Stimulated activated CD4-positive, alpha-beta T cell treated with anti-CD3 and anti-CD28 coated beads, TNF-alpha, amount 100 ng/mL, for 4 hours (primary cell): ENCODE measurements at places on chromosomes 16 and 17.

DNA sequence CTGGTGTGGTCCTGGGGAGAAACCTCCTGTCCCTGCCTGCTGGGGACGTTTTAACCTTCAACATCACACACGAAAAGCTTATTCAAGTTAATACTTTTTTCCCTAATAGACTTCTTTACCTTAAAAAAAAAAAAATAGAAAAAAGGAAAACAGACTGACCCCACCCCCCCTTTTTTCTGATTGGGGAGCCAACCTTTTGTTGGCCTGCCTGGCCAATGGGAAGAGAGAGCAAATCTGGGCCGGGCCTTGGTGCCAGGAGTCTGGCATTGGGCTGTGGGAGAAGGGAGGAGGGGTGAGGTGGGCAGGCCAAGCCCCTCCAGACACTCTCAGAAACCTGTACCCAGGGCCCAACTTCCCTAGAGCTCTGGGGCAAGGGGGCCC, 3.0 kb downstream of the CBX8 start:
- DNase-seq: no peak

DNA sequence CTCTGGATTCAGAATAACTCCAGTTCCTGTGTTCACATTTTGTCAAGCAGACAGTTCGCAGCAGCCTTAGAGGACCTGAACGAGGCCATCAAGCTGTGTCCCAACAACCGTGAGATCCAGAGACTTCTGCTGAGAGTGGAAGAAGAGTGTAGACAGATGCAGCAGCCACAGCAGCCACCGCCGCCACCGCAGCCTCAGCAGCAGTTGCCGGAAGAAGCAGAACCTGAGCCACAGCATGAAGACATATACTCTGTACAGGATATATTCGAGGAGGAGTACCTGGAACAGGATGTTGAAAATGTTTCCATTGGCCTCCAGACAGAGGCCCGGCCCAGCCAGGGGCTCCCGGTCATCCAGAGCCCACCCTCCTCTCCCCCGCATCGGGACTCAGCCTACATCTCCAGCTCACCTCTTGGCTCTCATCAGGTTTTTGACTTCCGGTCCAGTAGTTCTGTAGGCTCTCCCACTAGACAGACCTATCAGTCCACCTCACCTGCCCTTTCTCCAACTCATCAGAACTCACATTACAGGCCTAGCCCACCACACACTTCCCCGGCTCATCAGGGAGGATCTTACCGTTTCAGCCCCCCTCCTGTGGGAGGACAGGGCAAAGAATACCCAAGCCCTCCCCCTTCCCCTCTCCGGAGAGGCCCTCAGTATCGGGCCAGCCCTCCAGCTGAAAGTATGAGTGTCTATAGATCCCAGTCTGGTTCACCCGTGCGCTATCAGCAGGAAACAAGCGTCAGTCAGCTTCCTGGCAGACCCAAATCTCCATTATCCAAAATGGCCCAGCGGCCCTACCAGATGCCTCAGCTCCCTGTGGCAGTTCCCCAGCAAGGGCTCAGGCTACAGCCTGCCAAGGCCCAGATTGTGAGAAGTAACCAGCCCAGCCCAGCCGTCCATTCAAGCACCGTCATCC, 25.9 kb downstream of the CYB561 start:
- no peak for DNase-seq

GRCh38 chr16:64586781-64587180, 535.1 kb downstream of the CDH11 start:
- DNase-seq: no peak

- DNase-seq: no peak
Observed at GRCh38 chr17:14198013-14198412, 38.6 kb downstream of the CDRT15 start.

GRCh38 chr17:17028059-17028877, 14.0 kb upstream of the MPRIP start:
- no peak for DNase-seq

DNA sequence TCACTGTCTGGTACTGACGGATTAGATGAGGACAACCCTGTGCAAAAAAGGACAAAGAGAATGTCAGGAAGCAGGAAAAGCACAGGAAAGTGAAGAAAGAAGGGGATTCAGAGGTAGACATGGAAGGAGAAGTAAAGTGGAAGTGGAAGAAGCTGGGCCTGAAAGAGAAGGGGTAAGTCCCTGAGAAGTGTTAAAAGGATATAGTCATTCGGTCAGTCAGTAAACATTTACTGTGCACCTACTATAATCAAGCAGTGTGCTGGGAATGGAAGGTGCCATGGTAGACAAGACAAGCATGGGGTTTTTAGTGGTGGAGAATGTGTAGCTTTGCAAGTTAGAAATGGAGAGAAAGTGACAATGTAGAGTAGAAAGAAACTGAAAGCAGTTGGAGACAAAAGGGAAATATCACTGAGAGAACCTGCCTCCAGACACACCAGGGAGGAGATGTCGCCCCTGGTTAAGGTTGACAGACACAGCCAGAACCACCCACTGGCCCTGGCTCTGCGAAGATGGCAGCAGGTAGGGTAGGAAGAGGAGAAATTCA, 4.4 kb upstream of the SP2 start:
- DNase-seq: no peak

- DNase-seq: no peak
Observed at GRCh38 chr16:56438038-56438437, 12.7 kb upstream of the AMFR start.

- DNase-seq: no peak
Observed at GRCh38 chr17:4887581-4887980, 11.8 kb upstream of the C17orf107 start.

- no peak for DNase-seq
Observed at GRCh38 chr17:43839670-43840108, 6.7 kb upstream of the MPP3 start.

- DNase-seq: no peak
Observed at GRCh38 chr16:23434380-23434779, 18.6 kb downstream of the COG7 start.

- no peak for DNase-seq
Observed at GRCh38 chr17:77434136-77435114, 293.7 kb downstream of the SEC14L1 start.

DNA sequence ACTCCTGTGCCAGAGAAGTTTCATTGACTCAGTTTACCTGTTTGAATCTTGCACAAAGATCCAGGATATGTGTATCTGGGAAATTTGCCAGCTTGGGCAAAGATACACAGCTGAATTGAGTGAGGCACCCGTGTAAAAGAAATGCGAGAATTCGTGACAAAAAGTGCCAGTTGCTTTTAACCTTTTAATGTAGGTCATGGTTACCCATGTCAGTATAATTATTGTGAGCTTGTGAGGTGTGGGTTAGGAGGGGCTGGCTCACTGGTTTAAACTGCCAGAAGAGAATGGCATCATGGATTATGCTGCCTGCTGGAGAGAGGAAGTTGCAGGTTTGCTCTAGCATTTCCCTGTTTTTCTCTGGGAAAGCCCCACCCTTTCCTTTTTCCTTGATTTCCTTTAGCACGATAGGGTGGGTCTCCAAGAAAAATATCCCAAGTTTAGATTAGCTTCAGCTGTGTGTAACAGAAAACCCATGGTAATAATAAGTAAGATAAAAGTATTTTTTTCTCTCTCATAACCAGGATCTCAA, 24.8 kb upstream of the NDRG4 start:
- no peak for DNase-seq
